ENCODE measurements at places on chromosomes 2 and 18.

DNA sequence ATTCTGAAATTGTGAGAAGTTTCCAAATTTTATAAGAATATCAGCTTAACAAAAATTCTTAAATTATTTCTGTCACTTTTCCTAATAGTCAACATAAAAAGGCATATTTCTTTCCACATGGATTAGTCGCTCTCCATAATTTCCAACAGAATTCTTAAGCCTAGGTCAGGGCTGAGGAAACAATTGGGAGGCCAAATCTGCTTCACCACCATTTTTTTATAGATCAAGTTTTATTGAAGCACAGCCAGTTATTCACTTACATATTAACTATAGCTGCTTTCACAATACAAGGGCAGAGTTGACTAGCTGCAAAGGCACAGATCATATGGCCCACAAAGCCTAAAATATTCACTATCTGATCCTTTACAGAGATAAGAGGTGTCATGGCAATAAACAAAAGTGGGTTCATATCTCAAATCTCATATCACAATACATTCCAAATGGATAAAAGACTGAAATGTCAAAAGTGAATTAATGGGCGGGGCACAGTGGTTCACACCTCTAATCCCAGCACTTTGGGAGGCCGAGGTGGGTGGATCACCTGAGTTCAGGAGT is 18.7 kb downstream of the MEMO1 start:
- no peak for DNase-seq

DNA sequence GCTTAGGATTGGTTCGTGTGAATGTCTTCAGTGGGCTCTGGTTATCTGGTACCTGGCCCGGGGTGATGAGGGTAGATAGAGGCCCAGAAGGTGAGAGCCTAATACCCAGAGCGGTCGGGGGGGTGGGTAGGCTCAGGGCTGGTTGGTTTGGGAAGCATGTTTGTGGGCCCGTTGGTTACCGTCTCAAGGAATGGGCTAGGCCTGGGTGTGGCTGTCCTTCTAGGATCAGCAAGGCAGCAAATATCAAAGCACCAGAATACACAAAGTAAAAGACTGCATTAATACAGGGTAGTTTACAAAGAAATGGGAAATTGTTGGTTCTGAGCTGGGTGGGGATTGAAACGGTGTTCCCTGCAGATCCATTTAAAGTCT is 6.0 kb upstream of the IL1R2 start:
- no peak for DNase-seq

- DNase-seq: no peak
These were observed 3.9 kb downstream of the CLHC1 start for GRCh38 chr2:55228226-55228563.

DNA sequence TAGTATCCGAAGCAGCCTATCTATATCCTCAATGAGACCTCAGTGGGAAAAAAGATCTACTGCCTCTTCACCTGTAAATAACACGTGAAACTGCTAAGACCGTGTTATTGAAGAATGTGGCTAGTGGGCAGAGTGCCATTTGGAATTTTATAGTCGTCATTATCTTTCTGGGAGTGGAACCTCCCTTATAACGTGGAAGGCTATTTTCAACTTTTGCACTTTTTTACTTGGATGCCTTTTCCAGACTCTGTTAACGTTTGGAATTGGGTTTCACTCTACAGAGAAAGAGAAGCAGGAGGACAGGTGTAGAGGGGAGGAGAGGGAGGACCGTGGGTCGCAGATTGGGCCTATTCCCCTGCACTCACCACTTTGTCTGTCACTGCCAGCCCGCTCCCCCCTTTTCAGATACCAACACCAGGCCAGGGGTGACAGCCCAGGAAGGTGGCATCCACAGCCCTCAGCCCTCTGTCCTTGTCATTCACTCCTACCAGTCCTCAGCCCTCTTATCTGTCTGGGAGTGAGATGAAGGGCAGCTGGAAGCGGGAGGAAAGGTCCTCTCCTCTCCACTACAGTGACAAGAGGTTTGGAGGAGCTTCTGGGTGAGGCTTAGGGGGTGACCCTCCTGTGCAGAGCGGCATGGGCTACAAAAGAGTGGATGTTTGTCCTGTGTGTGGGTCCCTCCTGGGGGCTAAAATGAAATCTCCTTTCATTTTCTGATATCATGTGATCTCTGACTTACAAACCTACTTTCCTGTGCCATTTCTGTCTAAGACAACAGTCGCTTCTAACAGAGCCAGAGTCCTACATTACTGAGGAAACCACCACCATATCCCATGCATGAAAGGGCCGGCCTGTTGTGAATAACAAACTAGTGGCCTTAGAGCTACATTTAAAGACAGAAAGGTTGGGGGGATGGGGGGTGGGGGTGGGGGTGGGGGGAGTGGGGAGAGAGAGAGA is 23.9 kb upstream of the CEP68 start:
- DNase-seq: no peak

DNA sequence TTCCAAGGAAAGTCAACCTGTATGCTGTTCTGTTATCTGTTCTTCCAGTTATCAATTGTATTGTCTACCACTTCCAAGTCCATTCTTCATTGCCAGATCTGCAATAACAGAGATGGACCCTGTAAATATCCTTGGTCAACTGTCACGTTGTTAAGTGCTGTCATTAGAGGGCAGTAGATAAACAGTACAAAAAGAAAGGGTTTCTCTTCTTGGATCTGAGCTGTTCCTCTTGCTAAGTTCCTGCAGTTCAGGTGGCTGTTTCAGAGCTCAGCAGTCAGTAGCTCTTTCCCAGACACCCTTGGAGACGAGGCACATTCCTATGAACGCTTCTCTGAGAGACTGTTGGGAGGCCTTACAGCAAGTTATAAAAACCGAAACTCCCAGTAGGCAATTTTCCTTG is 957.1 kb upstream of the CHAC2 start:
- no peak for DNase-seq

Measured in stimulated activated CD8-positive, alpha-beta memory T cell treated with anti-CD3 and anti-CD28 coated beads, Interleukin-7, amount 100 ng/mL, for 24 hours (primary cell).